ENCODE measurements at places on chromosomes 7 and 10.

- DNase-seq, result no peak
These were observed 36.9 kb downstream of the WASL start for GRCh38 chr7:123711832-123712293.

DNA sequence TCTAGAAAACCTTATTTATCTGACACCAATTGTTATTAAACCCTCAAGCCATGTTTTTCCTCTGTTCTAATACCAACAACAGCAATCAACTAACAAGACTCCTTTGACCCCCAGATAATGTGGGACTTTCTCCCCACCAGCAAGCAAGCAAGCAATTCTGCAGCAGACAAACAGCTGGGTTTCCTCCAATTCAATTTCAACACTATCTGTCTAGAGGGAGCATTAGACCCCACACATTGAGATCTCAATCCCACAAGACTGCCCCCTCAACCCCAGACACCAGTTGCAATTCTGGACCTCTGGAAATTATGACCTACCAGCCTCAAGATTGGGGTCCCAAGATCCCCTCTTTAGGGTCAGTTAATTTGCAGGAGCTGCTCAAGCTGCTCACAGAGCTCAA is 89.4 kb upstream of the TMEM26 start:
- no peak for DNase-seq

GRCh38 chr7:141915565-141915964 is 634 bp upstream of the OR9A4 start:
- no peak for DNase-seq

DNA sequence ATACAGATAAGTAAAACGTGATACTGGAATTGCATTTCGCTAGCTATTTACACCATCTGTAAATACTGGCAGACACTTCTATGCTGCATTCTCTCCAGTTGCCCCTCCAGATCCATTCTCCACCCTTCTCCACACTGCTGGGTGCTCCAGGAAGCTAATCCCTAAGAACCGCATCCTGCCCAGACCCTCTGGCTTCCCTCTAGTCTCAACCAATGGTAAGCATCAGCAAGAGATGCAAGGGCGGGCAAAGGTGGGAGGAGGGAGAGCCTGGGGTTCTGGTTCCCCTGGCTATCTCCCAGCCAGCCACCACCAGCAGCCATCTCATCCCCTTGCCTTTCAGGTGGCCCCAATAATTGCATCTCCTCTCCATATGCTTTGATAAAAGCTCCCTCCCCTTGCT is 84.4 kb downstream of the AMPH start:
- DNase-seq, result no peak

DNA sequence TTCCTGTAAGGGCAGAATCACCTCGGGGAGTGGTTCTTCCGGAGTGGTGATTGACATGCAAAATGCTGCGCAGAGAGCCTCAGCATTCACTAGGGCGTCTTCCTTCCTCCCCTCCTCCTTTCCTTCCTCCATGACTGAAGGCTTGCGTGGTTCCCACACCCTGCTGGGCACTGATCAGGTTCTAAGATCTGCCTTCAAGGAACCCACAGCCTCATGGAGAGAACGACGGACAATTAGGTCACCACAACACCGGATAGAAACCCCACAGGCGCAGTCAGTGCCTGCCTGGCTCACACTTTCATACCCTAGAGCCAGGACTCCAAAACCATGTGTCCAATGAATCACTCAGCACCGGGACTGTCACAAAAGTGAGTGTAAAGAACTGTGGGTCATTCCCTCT is 131.3 kb downstream of the DPP6 start:
- no peak for DNase-seq

DNA sequence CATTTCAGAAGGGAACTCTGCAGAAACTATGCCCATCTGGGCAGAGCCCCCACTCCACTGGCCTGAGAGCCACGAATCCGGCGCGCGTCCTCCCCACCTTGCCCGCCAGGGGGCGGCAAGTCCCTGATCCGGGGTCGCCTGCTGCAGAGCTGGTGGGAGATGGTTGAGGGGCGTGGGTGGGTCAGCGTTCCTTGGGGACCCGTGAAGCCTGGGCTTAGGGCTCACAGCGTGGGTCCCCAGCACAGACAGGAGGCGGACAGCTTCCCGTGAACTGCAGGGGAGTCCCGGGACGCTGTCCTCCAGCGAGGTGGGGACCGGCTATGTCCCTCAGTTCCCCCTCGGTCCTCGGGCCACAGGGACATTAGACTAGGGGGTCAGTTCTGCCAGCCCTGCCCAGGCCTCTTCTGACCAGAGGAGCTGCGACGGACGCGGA is 585 bp upstream of the POP7 start:
- DNase-seq, result peak; percentile 49

DNA sequence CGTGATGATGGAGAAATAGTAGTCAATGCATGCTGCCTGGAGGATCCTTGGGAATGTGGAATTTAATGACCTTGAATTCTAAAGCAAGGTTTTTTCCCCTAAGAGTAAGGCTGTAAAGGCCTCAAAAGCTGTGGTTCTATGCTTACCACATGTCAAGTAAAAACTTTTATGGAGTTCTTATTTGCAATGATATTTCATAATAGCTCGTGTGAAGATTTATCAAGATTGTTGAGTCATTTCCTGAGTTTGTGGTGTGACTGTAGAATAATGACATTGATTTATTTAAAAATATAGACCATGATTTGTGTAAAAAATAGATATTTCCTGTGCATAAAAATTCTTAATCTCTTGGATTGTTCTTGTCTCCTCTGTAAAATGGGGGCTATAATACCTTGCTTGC is 67.5 kb upstream of the SORCS1 start:
- DNase-seq, result no peak

- no peak for DNase-seq
These were observed 58.4 kb upstream of the EN2 start for GRCh38 chr7:155399577-155399976.

- no peak for DNase-seq
These were observed 3.9 kb upstream of the MYL7 start for GRCh38 chr7:44144968-44145478.

GRCh38 chr10:6225263-6225814 is 22.6 kb downstream of the PFKFB3 start:
- no peak for DNase-seq

DNA sequence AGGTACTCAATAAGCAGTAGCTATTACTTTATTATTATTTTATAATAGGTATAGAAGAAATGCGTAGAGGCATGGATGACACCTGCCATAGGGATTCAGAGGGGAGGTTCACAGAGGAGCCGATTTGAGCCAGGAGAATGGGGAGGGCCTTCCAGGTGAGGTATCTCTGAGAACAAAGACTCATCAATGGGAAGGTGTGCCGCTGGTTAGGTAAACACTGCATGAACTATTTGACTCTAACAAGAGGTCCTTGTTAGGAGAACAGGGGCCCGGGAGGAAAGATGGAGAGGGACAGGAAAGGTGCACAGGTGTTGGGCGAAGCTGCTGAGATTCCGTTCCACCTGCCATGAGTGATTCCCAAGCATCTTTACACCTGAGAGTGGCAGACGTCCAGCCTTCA is 41.8 kb upstream of the TMEM273 start:
- DNase-seq, result no peak

- DNase-seq, result no peak
These were observed 643.0 kb downstream of the SUGCT start for GRCh38 chr7:40777730-40778312.

DNA sequence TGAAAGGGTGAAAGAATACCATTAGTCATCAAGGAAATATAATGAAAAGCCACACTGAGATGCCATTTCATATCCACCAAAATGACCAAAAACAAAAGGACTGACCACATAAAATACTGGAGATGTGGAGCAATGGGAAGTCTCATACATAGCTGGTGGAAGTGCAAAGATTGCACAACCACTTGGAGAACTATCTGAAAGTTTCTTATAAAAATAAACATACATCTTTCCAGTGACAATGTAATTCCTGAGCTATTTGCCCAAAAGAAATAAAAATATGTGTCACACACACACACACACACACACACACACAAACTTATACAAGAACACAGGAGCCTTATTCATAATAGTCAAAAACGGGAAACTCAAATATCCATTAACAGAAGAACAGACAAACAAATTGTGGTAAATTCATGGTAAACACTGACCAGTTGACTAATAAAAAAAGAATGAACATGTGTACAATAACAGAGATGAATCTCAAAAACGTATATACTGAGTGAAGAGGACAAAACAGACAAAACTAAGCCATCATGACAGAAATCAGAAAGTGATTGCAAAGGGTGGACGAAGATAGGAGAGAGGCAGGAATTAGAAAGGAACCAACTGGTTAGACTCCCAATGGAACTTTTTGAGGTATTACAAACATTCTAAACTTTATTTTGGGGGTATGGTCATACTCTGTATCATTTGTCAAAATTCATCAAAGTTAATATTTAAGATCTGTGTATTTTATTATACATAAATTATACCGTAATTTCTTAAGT is 21.5 kb downstream of the WASL start:
- DNase-seq, result no peak

DNA sequence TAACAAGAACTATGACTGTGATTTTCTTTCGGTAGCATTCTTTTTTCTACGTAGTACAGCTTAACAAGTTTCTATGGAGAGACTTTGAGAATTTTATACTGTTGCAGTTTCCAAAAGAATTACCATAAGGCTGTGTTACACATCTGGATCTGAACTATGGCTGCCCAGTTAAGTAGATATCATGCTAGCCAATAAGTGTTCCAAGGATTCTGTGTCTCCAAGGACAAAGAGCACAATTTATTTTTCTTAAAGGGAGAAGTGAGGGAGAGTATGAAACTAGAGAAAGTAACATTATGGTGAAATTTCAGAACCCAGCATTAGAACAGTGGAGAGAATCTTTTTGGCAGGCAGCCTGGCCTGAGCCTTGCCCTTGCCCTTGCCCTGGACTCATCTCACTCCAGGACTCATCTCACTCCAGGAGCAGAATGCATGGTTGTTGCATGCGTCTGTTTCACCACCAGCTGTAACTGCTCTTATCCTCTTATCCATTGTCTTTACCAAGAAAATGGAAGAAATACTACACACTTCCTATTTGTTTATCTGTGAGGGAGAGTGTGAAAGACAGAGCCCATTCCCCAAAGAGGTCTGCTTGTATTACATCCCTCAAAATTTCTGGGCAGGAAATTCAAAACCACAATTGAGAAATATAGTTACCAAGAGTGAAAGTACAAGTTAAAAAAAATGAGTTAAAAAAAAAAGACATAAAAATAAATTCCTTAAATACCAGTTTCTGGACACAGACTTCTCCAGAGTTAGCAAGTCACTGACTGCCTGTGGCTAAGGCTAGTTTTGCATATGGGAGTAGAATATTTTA is 1067.5 kb downstream of the NRG3 start:
- no peak for DNase-seq

- no peak for DNase-seq
These were observed 169.3 kb upstream of the PRSS1 start for GRCh38 chr7:142579946-142580345.

DNA sequence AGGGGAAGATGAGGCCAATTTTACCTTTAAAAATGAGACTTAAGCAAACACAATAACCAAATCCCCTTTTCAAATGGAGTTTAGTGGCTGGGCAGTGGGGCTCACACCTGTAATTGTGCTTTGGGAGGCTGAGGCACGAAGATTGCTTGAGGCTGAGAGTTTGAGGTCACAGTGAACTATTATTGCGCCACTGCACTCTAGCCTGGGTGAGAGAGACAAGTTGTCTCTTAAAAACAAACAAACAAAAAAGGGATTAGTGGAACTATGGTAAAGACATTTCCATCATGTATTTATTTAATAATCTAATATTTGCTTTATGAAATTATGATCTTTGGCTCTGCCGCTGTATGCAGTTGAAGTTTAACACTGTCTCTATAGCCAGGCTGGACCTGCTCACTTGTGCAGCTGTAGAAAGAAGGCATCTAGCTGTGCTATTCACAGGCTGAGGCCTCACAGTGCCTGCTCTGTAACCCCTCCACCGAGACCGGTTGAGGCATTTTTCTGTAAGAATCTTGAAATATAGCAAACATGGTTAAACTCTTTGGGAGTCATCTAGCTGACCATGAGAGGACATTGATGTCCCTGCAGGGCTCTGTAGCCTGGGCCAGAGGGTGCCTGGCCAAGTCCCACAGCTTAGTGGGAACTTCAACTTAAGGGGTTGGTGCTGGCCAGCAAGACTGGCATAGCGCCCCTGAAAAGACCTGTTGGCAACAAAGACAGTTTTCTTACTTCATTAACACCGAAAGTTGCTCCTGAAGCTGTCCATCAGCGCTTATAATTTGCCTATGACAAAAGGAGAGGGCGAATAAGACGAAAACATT is 131.8 kb downstream of the BMPER start:
- no peak for DNase-seq

- no peak for DNase-seq
These were observed 74.3 kb upstream of the GNA12 start for GRCh38 chr7:2918406-2918805.

GRCh38 chr10:14532473-14533251 is 201.9 kb upstream of the FRMD4A start:
- no peak for DNase-seq

DNA sequence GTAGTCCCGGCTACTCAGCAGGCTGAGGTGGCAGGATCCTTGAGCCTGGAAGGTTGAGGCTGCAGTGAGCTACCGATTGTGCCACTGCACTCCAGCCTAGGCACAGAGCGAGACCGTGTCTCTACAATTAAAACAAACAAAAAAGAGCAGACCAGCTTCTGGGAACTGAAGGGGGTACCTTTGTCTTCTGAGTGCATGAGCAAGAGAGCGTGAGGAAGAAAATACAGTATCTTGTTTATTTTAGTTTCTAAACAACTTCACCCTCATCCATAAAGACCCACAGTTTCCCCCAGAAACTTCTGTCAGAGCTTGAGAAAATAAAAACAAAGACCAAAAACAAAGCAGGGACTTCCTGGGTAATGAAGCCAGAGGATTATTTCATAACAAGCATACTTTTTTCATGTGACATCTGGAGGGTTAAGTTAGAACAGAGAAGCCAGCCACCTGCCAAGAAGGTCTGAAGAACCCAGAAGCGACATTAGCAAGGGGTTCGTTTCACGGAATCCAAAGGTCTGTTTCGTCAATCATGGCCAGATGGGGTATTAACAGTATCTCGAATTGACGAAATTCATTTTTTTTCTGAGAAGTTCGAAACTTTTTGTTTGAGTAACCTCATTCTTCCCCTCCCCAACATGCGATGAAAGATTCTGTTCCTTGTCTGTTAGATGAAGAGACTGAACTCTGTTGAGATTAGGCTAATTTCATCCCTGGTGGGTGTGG is 10.2 kb upstream of the IL2RA start:
- no peak for DNase-seq

DNA sequence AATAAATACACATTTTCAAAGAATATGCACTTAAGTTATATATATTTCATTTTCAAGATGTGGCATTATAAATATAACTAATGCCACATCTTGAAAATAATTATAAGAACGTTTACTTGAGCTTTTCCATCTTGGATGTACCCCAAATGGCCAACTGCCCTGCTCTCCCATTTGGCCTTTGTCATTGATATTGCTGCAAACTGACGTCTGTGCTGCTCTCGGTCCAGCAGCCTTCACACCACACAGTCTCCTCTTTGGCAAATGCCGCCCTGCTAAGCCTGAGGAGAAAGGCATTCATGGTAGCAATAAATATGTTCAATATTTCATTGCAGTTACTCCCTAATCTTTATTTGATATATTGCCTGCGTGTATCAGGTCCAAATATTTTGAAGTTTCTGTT is 384.6 kb upstream of the ADARB2 start:
- DNase-seq, result no peak
